ENCODE measurements at places on chromosomes 3 and 15.

- no peak for DNase-seq
Observed at GRCh38 chr3:96646596-96646995, 167.8 kb upstream of the EPHA6 start.

DNA sequence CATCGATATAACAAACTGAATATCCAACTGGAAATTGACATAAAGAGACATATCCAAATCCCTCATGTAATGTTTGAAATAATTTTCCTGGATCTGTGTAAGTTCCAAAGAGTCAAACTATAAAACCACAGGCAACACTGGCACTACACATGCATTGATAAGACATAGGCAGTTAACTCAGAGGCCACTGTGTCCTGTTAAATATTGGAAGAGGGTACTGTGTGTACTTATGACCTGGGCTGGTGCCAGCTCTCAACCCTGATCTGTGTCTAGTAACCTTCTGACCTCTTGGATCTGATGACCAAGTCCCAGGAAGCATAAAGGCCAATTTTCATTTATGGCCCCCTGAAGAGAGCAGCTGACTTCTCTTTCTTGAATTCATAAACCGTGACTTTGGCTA lies 4.5 kb downstream of the NR1I2 start:
- DNase-seq, result no peak

- DNase-seq, result no peak
Observed at GRCh38 chr3:195084746-195085145, 186.2 kb downstream of the XXYLT1 start.

GRCh38 chr3:146967783-146968182 lies 362.6 kb upstream of the PLSCR5 start:
- DNase-seq, result peak; percentile 49
